ENCODE measurements at places on chromosomes 1 and 21.

DNA sequence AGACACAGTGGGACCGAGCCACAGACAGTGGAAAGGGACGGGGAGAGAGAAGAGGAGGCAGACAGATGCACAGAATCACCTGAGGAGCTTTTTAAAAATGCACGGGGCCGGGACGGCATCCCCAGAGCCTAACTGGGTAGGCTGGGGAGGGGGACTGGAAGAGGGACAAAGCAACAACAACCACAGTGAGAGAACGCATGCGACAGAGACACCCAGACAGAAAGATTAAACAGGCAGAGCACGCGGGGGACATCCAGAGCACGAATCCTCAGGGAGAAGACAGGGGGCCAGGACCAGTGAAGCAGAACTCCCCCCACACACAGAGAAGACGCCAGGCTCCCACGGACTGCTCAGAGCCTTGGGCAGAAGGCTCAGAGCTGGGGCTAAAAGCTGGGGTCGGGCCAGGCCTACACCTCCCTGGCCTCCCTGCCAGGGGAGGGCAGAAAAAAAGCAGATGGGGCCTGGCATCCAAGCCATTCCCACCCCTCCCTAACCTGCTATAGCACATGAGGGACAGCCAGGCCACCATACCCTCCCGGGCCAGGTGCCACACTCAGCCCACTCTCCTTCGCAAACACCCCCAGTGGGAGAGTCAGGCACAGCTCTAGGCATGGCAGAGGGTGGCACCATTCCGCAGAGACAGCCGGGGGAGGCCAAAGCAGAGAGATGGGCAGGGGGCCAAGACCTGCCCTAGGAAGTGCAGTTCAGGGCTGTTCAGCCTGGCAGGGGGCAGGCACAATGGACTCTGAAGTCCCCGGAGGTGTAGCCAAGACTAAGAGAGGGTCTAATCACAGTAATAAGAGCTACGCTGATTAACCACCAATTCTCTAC lies 29.8 kb upstream of the COL16A1 start:
- DNase-seq: no peak

- no peak for DNase-seq
Observed at GRCh38 chr1:113641396-113641795, 117.9 kb downstream of the PHTF1 start.

DNA sequence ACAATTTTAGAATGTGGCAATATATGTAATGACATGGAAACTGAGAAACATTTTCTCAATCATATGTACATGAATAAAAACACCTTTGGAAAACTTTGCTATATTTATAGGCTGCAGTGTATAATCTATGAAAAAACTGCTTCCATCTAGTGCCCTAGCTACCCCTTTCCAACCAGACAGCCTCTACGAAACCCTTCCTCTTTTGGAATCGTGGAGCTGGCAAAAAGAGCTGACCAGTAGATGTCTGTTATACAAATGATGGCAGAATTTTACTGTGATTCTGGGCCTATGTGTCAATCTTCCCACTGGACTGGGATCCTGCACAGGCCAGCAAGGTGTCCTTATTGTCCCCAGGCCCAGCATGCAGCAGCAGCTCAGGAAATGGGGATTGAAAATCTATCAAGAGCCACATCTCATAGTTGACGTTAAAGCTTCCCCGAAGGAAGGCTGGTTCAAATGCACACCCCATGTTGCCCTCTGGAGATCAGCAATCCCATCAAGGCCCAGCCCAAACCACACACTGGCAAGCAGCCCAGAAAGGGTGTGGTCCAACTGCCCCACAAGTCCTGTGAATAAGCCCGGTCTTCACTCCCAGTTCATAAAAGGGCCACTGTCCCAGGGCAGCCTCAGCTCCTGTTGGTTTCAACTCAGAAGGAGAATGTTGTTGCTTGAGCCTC lies 8.8 kb upstream of the FAM20B start:
- no peak for DNase-seq

- no peak for DNase-seq
Observed at GRCh38 chr1:1127551-1128451, 11.9 kb upstream of the C1orf159 start.

GRCh38 chr1:21189906-21190500 lies 13.3 kb upstream of the EIF4G3 start:
- DNase-seq: no peak

DNA sequence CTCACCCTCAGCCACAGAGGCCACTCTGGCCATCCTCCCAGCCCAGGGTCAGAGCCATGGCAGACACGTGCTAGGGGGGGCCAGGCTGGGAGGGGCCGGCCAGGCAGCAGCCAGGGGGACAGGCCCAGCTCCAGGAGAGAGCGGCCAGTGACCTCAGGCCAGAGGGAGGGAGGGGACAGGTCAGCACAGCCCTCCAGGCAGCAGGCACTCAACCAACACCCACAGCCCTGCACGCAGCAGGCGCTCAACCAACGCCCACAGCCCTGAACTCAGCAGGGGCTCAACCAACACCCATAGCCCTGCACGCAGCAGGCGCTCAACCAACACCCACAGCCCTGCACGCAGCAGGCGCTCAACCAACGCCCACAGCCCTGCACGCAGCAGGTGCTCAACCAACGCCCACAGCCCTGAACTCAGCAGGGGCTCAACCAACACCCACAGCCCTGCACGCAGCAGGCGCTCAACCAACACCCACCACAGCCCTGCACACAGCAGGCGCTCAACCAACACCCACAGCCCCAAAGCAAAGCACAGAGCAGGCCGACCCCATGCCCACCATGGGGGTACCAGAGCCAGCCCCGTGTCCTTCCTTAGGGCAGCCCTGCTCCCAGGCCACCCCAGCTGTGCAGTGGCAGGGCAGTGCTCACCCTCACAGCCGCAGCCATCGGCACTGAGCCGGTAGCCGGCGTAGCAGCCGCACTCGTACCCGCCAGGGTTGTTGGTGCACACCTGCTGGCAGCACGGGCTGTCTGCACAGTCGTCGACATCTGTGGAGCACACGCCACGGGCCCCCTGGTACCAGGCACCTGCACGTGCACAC lies 55.9 kb downstream of the ARHGEF16 start:
- DNase-seq: no peak

DNA sequence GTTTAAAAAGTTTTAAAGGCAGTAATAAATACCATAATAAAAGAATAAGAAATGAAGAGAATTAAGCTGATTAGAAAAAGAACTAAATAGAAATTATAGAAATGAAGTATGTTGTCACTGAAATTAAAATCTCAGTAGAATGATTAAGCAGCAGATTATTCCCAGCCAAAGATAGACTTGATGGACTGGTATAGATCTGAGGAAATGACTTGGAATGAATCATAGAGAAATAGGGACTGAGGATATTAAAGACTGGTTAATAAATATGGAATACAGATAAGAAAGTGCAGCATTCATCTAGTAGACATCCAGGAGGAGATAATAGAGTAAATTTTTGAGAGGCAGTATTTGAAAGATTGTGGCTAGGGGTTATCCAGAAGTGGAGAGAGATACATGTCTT lies 28.7 kb downstream of the MARK1 start:
- DNase-seq: no peak

DNA sequence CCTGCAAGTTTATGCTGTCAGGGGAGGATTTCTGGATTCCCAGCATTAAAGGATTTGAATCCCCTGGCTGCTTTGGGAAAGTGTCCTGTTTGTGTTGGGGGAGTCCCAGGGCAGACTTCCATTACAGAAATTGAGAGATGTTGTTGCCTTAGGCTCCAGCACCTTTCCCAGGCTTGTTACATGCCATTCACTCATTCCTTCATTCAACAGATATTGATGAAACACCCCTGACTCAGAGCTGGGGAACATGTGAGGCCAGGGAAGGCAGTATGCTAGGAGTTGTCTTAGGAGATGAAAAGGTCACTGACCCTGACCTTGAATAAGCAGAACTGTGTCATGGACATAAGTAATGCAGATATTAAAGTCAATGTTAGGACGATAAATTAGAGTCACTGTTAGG lies 161.7 kb downstream of the NTMT2 start:
- no peak for DNase-seq

DNA sequence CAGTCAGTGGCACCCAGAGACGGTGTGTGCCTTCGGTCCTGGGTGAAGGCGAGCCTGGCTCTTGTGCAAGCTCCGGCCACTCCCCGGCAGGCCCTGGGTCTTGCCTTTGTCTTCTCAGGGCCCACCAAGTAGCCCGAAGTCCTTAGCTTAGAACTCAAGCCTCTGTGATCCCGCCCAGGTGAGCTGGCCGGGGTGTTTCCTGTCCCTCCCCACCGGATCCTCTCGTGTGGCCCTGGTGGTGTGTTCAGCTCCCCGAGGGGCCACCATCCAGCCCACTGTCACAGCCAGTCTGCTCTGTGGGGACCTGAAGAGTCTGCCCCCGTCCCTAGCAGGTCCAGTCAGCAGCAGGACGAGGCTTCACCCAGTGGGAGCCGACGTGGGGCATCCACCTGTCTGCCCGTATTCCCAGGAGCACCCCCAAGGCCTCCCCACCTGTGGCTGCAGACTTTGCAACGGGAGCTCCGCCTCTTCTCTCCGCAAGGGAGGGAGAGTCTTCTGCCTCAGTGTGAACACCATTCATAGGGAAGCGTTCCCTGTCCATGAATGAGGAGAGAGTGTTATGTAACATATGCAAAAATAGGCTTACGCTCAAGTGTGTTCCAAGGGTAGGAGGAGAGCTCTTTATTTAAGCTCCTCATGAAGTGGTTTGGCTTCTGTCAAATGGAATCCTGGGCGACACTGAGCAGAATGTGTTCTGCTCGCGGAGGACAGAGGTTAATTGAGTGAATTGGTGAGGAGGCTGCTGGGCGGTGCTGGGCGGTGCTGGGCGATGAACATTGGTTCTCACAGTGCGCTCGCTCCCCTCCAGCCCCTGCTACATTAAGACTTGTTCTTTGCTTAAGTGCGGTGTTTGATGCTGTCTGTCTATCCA lies 108.9 kb downstream of the CRYAA start:
- no peak for DNase-seq

GRCh38 chr1:74392840-74393239 lies 119.6 kb downstream of the LRRC53 start:
- DNase-seq: no peak

GRCh38 chr1:8238141-8239038 lies 79.5 kb upstream of the SLC45A1 start:
- no peak for DNase-seq

GRCh38 chr1:12180315-12180714 lies 13.5 kb downstream of the TNFRSF1B start:
- no peak for DNase-seq

DNA sequence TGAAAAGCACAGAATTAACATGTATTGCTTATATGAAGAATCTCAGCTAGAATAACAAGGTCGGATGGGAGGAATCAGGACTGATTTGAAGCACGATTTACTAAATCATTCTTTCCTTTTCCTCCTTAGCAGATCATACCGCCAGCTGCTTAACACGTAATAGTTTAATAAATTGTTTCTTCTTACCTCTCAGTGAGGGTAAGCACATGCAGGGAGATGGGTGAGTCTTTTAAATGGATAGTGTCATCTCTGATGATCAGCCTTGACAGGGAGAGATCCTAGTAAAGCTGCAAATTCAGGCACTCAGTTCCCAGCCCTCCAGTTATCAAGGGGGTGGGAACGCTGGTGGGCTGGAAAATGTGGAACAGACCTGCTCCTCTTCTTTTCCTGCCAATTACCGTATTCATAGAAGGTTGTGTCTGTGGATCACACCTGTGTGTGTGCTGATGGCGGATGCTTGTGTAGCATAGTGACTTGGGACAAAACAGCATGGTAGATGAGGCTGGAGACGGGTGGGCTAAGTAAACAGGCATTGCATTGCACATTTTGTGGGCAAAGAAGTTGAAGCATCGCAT lies 30.7 kb downstream of the NTPCR start:
- DNase-seq: no peak

GRCh38 chr1:245986404-245987218 lies 520.5 kb downstream of the SMYD3 start:
- no peak for DNase-seq

DNA sequence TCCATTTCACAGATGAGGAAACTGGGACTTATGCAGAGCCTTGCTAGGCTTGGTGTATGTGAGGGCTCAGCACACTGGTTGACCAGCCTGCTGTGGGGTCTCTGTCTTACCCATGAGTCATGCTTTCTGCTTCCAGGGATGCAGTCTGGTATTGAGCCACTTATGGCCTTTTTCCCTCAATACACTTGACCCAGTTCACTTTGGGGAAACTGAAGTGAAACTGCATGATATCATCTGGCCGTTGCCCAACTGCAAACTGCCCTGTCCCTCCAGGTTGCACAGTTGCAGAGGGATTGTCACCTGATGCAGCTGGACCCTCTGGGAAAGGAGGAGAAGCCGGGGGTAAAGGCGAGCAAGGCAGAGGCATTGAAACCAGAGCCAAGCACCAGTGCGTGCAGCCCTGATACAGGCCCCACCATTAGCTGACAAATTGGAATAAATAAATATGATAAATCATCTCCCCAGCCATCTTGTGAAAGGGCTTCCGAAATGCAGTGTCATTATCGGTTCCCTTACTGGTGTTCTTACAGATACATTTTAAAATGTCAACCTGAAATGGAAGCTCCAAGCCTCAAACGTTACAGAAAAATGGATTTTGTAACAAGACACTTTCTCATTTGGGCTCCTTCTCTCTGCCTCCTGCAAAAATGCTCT lies 39.3 kb upstream of the DUSP10 start:
- DNase-seq: no peak

DNA sequence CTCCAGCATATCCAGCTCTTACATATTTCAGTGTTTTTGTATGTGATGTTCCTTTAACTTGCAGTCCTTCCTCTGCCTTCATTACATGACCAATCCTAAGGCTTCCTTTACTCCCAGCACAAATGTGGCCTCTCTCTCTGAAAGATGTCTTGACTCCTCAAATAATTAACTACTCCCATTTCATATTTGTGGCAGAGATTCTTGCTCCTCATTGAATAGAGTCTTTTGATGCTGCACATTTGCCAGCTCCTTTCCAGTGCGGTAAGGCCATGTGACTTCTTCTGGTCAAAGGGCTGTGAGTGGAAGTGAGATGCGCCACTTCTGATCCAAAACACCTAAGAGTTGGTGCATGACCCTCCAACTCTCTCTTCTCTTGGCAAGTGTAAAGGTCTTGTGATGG lies 19.1 kb upstream of the LAMC1 start:
- no peak for DNase-seq

DNA sequence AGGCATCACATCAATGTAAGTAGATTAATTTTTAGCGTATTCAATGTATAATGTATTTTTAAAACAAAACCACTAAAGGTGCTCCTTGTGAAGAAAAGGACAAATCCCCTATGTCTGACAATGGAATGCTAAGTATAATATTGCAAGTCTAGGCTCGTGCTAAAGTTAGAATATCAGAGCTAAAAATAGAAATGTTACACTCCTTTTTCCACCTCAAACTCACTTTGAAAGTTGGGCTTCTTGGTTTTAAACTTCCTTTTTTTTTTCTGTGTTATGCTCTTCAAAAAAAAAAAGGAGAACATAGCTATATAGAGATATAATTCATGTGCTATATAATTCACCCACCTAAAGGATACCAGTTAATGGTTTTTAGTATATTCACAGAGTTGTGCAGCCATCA lies 3.6 kb upstream of the SERBP1 start:
- no peak for DNase-seq

GRCh38 chr1:227887697-227888403 lies 59.9 kb downstream of the WNT9A start:
- no peak for DNase-seq
